Colonic mucosa (tissue), 4 donors: ENCODE measurements at places on chromosomes 13 and 19.

GRCh38 chr13:22883956-22884355 lies 296.8 kb upstream of the SGCG start:
- no peak overlapping the region for H3K27ac ChIP-seq
- no peaks in the 10 kb centered on the region for H3K36me3 ChIP-seq
- no peaks in the 10 kb centered on the region for H3K4me1 ChIP-seq
- H3K27me3 ChIP-seq, result no peaks in the 10 kb centered on the region
- no peak for DNase-seq

- H3K4me3 ChIP-seq, result no peak overlapping the region
- H3K4me1 ChIP-seq, result no peaks in the 10 kb centered on the region
- H3K27ac ChIP-seq, result no peak overlapping the region
- no peaks in the 10 kb centered on the region for H3K36me3 ChIP-seq
Observed at GRCh38 chr19:49391581-49392399, 3.7 kb downstream of the KASH5 start.

DNA sequence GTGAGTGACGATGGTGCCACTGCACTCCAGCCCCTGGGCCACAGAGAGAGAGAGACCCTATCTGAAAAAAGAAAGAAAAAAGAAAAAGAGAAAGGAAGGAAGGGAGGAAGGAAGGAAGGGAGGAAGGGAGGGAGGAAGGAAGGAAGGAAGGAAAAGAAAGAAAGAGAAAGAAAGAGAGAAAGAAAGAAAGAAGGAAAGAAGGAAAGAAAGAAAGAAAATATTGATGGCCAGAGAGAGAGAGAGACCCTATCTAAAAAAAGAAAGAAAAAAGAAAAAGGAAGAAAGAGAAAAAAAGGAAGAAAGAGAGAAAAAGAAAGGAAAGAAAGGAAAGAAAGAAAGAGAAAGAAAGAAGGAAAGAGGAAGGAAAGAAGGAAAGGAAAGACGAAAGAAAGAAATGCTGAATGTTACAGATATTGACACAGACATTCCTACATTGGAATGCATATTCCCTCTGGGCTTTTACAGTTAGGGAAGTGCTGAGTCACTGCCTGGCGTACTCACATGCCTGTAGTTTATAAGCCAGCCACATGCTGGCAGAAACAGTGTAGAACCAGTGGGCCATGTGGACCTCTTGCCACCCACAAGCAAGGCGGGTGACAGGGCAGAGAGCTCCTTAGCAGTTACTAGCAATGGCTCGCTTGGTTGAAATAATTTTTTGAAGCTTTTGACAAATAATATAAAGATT lies 34.6 kb upstream of the SLC46A3 start:
- peak overlapping the region; percentile 34 for H3K27ac ChIP-seq
- DNase-seq, result peak; percentile 59
- no peak overlapping the region for H3K4me3 ChIP-seq
- H3K36me3 ChIP-seq, result no peaks in the 10 kb centered on the region
- no peaks in the 10 kb centered on the region for H3K27me3 ChIP-seq
- no peaks in the 10 kb centered on the region for H3K4me1 ChIP-seq

- H3K4me3 ChIP-seq, result no peak overlapping the region
- no peaks in the 10 kb centered on the region for H3K36me3 ChIP-seq
- no peaks in the 10 kb centered on the region for H3K4me1 ChIP-seq
Observed at GRCh38 chr13:72508392-72508791, 219.0 kb downstream of the MZT1 start.

DNA sequence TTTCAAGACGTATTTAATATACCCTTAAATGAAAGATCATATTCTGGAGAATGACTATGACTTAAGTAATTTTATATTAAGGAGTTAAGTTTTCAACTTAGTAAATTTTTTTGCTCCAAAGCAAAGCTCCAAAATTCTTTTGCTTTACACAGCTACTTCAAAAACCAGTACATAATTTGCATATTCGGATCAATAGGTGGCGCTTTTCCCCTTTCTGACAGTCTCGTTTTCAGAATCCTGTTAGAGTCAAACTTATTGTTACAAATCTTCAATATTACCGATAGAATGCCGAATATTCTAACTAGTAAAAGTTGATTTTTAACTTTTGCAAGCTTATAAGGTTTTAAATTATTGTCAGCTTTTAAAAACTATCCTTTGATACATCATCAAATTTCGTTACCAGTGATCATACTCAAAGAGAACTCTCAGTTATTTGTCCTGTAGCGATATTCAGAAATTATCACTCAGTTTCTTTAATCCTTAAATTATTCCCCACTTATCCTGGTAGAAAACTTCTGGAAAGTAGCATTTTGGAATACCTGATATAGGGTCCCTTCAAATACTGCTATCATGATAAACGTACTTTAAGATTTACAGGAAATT lies 852.7 kb upstream of the KLHL1 start:
- H3K4me3 ChIP-seq, result no peak overlapping the region
- no peaks in the 10 kb centered on the region for H3K4me1 ChIP-seq
- no peak overlapping the region for H3K27ac ChIP-seq
- no peak for DNase-seq
- no peaks in the 10 kb centered on the region for H3K36me3 ChIP-seq
